Neural progenitor cell (in vitro differentiated cells): ENCODE measurements at places on chromosomes 6 and 20.
A peak's percentile ranks its signal among the peaks of the same experiment; 100 is the strongest.

- DNase-seq, result no peak
Observed at GRCh38 chr6:63561288-63561687, 11.0 kb upstream of the LOC128125822 start.

DNA sequence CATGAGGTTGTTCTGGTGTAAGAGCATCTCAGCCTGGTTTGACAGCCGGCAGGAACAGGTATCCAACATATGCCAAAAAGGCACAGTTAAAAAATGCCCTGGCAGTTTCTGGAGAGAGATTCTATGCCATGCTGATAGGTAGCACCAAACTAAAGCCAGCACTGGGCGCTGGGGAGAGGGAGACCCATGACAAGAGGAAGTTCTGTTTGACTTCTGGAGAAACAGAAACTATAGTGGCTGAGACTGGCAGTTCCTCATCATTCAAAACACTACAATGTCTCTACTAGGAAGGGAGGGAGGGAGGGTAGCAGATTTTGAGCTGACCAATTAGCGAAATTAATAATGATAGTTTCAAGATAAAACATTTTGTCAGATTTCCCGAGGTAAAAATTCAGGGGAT, 174.1 kb downstream of the ADAT2 start:
- no peak for DNase-seq

DNA sequence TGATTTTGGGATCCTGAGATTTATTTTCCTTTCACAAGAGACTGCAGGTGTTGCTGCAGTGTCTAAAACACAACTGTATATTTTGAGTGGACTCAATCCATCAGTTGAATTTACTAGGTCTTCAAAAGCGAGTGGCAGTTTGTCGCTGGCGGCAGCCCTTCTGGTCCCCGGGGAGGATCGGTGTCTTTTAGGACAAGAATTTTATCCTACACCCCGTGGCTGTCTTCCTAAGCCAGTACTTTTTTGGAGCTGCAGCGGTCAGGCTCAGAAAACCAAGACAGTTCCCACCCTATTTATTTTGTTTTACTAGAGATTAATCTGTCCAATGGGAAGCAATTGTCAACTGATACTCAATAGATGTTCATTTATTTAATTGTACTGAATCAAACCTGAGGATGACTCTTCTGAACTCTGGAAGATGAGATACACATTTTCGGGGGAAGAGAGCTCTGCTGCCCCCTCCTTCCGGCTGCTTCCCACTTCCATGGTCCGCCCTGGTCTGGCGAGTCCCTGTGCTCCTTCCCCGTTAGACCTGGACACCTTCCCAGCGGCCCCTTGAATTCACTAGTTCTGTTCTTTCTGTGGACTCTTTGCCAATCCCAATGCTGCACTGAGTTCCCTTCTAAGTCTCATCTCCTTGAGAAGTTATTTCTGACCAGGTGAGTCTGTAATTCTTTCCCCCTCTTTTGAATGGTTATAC, 90.6 kb downstream of the ERMARD start:
- no peak for DNase-seq

- no peak for DNase-seq
Observed at GRCh38 chr6:159616456-159616855, 76.6 kb downstream of the SOD2 start.

- DNase-seq, result no peak
Observed at GRCh38 chr20:58702859-58703648, 10.5 kb downstream of the NPEPL1 start.

- no peak for DNase-seq
Observed at GRCh38 chr6:143999406-143999805, 8.7 kb downstream of the PLAGL1 start.

DNA sequence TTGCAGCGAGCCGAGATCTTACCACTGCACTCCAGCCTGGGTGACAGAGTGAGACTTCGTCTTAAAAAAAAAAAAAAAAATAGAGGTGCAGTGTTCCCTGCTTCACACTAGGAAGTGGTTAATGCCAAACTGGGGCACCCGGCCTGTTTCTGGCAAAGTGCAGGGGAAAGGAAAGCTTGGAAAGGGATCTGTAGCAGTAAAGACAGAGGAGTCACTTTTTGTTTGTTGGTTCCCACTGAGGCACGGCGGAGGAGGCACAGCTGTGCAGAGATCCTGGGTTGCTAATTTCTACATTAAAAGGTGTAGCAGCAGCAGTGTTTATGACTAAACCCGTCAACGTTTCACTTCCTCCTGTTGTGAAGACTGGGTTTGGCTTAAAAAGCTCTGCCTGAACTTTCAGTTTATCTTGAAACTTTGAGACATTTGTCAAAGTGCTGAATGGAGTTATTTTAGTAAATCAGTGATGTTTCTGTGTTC, 125.6 kb downstream of the CARMIL1 start:
- no peak for DNase-seq

GRCh38 chr6:73234733-73235132, 9.4 kb upstream of the KHDC1L start:
- DNase-seq, result no peak

DNA sequence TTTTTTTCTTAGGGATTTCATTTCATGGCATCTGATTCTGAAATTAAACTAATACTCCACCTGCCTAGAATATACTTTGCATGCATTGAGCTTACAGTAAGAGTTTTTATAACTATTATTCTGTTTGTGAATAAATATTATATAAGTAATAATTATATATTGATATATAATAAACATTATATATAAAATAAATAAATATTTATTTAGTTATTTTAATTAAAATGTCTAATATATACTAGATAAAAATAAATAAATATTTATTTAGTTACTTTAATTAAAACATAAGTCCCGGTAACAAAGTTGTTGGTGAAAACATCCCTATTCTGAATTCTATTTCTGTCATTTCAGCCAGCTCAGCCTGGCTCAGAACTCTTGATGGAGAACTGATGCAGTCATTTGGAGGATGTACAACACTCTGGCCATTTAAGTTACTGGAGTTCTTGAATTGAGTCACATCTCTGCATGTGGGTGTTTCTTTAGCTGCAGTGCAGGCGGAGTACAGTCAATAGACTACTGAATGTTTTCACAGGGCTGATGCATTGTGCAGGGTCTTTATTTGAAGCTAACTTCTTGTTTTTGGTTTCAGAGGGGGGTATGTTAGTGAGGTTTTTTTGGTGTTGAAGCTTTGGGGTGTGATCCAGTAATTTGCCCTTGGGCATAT, 508.9 kb upstream of the ADGRB3 start:
- no peak for DNase-seq

DNA sequence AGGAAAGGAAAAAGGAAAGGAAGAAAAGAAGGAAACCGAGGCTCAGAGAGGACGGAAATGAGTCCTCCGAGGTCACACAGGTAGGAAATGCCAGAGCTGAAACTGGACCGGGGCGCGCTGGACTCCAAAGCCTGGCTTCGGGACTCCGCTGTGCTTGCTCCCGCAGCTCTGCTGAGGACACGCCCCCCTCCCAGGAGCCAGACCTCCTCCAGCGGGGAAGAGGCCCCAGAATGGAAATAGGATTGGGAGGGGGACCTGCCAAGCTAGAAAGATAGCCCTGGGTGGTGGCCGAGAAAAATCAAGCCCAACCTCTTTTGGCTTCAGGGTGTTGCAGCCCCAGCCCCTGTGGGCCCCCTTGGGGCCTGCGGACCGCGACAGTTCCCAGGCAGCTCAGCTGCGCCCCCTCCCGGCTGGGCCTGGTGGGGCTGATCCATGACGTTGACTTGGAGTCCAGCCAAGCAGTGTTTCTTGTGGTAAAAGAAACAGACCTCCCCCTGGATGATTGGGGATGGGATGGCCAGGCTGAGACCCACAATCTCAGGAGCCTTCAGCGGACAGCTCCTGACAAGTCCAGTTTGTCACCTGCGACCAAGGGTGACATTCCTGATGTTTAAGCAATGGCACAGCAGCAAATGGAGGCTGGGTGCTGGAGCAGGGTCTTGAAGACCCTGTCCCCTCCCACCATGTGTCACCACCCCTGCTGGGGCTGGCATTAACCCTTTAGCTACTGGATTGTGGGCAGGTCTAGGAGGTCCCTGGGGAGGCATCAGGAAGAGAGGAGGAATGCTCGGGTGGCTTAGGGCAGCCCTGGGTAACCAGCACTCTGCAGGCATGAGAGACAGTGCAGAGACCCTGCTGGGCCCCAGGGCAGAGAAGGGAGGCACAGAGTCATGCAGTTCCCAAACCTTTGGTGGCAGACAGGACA, 55.4 kb downstream of the RIPOR3 start:
- DNase-seq, result peak; percentile 75

DNA sequence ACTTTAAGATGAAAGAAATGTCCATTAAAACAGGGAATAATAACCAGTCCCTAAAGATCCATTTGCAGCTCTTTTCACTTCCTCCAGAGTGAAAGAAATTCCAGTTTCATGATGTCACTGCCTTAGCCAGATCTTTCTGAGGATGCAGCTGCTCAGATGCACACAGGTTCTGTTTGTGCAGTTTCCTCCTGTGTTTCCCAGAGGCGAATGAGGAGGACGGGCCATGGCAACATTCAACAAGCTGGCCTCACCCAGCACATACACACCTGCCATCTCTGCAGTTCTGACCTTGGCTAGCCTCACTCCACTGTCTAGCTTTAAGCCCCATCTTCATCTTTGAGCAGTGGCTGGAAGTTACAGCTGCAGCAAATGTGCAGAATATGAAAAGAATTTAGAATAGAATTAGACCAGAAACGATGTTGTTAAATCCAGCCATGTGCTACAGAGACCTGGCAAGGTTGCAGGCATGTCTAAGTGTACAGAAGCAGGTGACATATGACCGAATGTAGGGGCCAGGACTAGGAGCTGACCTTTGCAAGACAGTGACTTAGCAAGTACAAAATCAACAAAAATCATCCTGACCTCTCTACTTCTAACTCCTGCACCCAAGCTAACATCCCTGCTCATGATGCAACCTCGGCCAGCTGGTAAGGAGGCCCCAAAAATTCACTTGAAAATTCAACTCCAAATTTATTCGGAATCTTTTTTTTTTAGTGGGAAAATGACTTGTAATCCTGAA, 35.0 kb downstream of the FAM50B start:
- no peak for DNase-seq

DNA sequence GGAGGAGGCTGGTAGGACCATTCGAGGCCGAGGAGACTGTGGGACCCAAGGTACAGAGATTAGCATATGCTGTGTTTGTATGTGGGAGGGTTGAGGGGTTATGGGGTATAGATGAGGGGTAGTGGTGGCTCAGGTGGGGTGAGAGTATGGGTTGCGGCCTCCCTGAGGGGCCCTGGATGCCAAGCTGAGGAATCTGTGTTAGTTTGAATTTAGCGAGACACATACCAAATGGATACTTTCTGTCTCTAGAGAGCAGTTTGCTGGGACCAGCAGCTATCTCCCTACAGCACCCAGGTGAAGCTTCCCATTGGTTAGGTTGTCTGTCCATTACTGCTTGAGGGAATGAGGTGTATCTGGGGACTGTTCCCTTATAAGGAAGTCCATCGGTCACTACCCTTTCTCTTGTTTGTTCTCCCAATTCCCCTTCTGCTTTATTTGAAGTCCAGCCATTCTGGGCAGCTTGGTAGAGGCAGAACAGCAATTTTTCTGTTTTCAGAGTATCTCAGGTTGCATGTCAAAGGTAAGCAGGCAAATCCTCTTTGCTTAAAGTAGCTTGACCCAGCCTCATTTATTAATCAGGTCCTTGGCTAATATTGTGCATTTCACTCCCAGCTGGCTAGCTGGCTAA, 15.2 kb downstream of the CHMP4B start:
- DNase-seq, result no peak
